Astrocyte (in vitro differentiated cells and primary cell): ENCODE measurements at places on chromosomes 3 and 15.

DNA sequence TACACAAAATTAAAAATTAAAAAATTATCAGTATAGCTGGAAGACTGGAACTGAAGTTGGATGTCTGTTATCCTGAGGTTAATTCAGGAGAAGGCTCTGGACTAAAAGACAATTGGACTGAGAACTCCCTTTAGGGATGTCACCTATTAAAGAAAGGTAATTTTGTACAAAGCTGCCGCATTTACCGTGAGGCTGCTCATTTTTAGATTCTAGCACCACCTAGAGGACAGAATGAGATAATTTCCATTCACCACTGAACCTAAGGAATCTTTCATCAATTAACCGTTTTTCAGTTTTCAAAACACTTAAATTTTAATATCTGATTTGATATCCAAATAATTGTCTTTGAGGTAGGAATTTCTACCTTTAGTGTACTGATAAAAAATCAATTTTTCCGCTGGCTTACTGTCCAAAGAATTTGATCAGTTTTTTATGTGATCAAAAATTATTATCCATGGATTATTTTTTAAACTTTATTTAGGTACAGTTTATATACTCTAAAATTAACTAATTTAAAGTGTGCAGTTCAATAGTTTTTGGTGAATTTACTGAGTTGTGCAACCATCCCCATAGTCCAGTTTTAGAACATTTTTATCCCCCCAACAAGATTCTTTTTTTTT is 106.7 kb upstream of the TNIK start:
- DNase-seq, result peak; percentile 12

GRCh38 chr15:61827131-61827530 is 233.1 kb downstream of the VPS13C start:
- no peak for DNase-seq

GRCh38 chr15:63288778-63289378 is 11.5 kb downstream of the APH1B start:
- no peak for DNase-seq

- no peak for DNase-seq
These were observed 1.2 kb downstream of the CISH start for GRCh38 chr3:50610181-50610971.

DNA sequence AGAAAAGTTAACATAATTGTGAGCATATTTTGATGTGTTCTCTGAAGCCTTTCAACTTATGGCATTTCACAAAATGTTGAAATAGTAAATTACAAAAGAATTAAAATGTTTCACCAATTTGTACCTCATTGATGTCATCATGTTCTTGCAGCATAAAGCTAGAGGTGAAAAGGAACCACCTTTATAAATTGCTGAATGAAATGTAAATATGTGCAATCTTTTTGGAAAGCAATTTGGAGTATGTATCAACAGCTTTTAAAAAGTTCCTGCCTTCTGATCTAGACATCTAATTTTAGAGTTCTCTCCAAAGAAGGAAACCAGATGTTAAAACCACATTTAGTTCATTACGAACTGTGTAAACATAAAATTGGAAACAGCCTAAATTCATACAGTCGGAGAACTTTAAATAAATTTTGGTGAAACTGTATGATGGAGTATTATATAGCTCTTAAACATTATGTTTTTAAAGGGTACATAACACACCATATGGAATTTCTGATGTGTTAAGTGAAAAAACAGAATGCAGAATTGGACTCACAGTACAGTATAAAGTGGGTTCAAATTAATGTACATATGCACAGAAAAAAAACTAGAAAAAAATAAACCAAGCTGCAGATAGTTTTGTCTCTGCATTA is 311.2 kb upstream of the NAALADL2 start:
- no peak for DNase-seq

DNA sequence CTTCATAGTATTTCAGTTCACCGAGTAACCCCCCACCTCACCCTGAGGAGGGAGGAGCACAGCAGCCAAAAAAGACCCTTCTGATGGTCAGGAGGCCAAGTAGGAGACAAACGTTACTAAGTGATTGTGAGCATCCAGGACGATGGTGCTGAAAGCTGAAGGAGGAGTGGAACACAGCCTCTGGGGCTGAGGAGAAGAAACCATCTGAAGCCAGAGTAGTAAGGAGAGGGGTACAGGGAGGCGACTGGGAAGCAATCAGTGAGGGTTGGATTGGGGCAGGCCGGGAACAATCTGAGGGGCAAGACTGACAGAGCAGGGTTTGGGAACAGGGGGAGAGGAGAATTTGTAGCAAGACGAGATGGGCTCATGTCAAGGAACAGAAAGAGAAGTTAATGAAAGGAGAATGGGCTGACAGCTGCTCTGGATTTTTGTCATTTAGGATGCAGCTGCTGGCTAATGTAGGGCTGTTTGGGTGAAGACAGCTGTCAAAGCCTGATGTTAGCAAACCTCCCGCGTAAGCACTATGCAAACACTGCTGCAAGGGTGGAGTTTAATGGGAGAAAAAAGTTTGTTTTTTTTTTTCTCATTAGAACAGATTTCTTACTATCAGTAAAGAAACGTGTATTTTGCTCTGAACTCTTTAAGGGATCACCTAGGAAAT is 622.2 kb downstream of the EDEM1 start:
- DNase-seq, result no peak

GRCh38 chr15:88179562-88179961 is 77.0 kb downstream of the NTRK3 start:
- no peak for DNase-seq

DNA sequence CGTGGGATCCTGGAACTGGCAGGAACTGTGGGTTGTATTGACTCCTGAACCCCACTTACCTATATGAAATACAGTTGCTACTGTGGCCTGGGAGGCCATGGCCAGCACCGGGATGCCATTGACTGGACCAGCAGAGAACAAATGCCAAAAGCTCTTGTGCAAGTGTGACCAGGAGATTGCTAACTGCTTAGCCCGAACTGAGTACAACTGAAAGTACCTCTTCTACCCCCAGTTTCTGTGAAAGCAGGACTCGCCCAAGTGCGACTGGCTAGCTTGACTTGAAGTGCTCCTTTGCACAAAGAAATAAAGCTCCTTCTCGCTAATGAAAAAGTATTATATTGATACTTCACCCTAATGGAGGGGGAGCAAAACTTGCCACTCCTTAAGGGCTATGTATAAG is 101.3 kb upstream of the ATP11B start:
- no peak for DNase-seq
